Activated CD4-positive, alpha-beta T cell treated with anti-CD3 and anti-CD28 coated beads, Interleukin-2, amount 50 U/mL, for 4 hours (primary cell): ENCODE measurements at places on chromosomes 1 and 21.

DNA sequence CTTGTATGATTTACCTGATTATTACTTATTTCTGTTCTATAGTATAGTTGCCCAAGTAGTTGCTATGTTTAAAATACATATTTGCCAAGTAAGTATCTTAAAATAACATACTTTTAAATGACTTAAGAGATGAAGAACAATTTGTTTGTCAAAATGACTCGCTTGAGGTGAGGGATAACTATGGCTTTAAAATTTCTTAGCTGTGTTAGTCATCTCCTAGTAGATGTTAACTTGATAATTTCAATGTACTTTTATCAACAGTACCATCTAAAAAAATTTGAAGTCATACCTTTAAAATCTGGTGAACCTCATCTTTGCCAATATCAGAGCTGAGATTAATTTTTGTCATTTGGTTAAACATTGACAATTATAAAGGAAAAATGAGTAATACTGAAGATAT, 37.7 kb downstream of the ODR4 start:
- DNase-seq: no peak

DNA sequence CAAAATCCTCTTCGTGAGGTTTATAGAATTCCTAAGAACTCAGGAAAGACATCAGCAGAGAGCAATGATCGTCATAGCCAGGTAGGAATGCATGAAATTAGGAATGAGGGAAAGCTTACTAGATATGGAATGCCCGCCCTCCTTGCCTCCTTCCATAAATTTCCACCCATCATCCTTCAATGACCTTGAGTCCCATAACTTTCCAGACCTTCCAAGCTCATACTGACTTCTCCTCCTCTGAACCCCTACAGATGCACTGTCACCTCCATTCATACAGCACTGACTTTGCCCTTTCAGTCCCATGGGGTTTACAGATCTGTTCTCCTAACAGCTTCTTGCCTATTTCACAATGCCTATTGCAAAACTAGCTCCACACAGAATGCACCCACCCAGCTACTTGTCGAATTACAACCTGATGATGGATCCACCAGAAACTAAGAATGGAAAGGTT, 23.8 kb upstream of the PPP1R15B start:
- no peak for DNase-seq

- no peak for DNase-seq
These were observed 127.2 kb downstream of the IGSF21 start for GRCh38 chr1:18234790-18235242.

DNA sequence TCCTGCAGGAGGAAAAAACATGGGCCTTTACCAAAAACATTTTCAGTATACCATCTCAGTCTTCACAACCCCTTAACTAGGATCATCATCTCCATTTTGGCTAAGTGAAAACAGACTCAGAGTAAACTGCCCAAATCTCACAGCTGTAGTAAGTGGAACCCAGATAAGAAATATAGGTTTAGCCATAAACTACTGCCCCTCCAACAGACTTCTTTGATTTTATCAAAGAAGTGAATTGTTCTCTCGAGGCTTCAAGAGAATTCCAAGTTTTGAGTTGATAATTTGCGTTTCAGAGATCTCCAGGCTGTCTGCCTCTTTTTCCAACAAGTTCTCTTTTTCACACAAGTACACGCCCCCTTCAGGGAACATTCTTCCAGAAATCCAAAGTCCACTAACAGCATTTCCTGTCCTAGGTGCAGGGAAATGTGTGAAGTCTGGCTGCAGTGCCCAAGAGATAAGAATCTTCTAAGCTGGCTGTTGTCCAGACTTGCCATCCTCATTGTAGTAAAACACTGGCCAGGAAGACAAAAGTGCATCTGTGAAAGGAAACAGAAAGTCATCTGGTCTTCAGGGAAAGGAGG, 30.8 kb downstream of the RNF19B start:
- DNase-seq: no peak

DNA sequence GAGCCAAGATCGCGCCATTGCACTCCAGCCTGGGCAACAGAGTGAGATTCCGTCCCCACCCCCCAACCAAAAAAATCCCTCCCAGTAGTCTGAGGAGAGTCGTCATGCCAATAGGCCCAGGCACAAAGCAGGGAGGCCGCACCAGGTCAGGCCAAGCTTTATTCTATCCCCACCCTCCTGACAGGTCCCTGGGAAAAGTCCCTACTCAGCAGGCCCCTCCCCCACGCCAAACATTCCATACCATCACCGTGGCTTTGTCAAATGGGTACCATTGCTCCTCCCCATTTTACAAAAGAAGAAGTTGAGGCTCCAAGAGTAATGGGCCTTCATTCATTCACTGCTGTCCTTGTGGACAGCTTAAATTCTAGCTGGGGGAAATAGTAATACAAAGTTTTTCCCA, 5.3 kb downstream of the GPR3 start:
- DNase-seq: no peak

- DNase-seq: no peak
These were observed 50.0 kb upstream of the C21orf91 start for GRCh38 chr21:17869115-17869514.

- no peak for DNase-seq
These were observed 6.2 kb upstream of the ANKRD65 start for GRCh38 chr1:1427106-1427819.

- no peak for DNase-seq
These were observed 55.5 kb downstream of the LDLRAD2 start for GRCh38 chr1:21867451-21867996.
